ENCODE measurements at places on chromosomes 16 and 17.
A peak's percentile ranks its signal among the peaks of the same experiment; 100 is the strongest.

DNA sequence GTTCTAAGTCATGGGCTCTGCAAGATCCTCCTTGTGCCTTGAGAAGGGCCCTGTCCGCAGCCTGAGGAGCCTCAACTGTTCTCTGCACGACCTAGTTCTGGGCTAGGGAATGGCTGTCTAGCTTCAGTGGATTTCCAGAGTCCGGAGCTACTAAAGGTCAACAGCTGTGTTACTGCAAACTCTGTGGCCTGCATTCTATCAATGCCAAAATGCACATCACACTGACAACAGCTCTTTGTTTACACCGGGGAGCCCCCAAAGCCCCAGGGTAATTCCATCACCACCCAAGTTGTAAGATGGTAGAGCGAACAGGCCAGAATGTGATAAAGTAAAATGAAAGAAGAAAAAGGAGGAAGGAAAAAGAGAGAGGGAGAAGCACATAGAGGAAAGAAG, 610.2 kb downstream of the MAF start:
- DNase-seq: no peak

- no peak for DNase-seq
Observed at GRCh38 chr16:49947907-49948678, 76.9 kb upstream of the CNEP1R1 start.

- DNase-seq: no peak
Observed at GRCh38 chr16:877242-878071, 76.9 kb upstream of the GNG13 start.

DNA sequence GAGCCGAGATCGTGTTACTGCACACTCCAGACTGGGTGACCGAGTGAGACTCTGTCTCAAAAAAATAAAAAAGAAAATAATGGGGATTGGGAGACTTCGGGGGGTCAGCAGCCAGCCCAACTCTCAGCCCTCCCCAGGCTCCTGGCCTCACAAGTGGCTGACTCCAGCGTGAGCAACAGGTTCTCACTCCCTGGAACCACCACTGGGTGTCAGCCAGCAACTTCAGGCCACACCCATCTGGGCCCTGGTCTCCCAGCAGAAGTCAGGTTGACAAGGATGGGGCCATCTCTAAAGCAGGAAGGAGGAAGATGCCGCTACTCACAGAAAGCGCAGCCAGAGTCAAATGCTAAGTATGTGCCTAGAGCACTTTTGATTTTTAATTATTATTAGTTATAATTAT, 139.4 kb downstream of the C16orf78 start:
- peak; percentile 15 for DNase-seq

- DNase-seq: peak; percentile 86
Observed at GRCh38 chr16:89315791-89316581, 98.5 kb downstream of the ZNF778 start.

DNA sequence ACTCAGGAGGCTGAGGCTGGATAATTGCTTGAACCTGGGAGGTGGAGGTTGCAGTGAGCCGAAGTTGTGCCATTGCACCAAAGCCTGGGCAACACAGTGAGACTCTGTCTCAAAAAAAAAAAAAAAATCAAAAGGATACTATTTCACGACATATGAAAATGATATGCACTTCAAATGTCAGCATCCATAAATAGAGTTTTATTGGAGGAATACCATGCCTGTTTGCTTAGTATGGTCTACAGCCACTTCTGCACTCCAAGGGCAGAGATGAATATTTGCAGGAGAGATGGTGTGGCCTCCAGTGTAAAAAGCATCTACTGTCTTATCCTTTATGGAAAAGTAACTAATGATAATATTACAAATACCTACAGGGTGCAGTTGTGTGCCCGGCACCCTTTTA, 27.2 kb downstream of the ABCC6 start:
- no peak for DNase-seq

DNA sequence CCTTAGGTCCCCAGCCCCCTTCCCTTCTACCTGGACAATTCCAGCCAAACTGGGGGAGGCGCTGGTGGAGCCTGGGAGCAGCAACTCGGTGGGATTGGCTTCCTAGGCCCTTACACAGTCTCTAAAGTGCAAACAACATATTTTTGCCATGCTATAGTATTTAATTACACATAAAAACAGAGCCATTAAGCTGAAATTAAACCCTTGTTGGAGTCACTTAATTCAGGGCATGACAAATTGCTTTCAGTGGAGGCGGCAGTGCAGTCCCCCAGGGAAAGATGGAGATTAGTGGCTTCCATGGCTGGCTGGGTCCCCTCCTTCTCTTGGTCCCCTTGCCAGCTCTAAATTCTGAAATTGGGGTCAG, 17.3 kb downstream of the IGFBP4 start:
- no peak for DNase-seq

GRCh38 chr16:46763147-46763546, 15.0 kb upstream of the MYLK3 start:
- no peak for DNase-seq

DNA sequence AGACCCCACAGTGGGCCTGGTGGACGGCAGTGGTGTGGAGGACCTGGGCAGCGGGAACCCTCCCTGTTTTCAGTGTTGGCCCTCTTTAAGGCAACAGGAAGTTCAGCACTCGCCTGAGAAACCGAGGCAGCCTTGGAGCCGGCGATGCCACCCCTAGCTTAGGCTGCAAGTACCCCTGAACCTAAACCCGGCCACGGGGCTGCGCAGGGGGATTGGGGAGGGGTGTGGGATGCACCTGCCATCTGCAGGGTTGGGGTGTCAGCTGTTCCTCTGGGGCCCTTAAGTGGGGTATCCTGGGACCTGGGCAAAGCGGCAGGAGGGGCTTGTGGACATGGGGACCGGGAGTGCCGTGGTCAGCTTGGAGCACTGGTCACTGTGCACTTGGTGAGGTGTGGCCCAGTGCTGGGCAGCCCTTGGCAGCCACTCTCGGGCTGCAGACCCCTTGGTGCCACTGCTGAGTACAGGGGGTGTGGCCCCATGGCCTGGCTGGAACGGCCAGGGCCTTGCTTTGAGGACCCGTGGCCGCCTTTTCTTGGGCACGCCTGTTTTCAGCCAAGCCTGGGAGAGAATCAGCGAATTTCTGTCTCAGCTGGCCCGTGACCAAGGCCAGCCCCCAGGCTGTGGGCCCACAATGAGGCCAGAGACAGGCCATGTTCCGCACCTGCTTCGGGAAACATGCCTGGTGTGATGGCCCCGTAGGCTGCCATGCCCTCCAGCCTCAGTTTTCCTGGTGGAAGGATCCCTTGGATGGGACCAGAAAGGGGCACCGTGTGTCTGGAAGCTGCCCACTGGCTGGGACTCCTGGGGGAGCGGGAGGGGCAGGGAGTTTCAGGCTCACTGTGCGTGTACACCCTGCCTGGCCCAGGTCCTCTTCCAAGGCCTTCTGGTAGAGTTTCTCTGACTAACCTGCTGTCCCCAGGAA, 4.1 kb upstream of the SLC25A10 start:
- no peak for DNase-seq

DNA sequence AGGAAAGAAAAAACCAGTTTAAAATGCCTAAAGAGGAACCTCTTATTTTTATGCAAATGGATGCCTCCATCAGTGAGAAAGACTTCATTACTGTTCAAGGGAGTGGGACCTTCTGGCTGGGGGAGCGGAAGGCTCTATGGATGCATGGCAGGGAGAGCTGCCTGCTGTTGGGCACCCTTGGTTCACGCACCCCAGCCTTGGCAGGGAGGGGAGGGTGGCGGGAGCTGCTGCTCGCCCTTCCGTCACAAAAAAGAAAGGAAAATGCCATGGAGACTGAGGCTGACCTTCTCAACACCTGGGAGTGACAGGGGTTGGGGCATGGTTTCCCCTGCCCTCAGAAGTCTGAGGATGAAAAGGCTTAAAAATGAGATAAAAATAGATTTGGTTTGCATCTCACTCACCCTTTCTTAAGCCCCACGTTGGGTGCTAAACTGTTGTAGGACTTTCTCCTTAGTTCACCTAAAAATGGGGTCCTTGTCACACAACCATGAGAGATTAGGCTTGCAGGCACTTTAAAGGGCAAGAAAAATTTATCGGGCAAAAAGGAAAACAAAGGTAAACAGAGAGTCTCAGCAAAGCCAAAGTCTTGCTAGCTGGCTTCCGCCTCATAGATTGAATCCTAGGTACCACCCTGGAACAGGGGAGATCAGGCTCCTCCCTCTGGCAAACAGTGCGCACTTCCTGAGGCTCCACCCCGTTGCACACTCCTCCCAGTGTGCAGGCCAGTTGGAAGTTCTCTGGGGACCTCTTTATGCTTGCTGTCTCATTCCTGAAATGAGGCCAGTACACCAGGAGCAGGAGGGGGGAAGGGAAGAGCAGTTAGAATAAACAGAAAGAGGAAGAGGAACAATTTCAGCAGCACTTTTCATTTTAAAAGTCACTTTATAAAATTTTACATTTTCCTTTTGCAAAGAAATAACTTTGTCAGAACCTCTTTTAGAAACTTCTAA, 31.6 kb downstream of the PHKB start:
- peak; percentile 62 for DNase-seq

- no peak for DNase-seq
Observed at GRCh38 chr16:79985606-79986005, 385.1 kb upstream of the MAF start.
